ENCODE measurements at places on chromosomes 4 and X. TPM values are rescaled to one million over a fixed set of nuclear protein-coding genes. Genes with fewer than 3 reads are reported as not detected.

Gene H2AZ1
- 73.0 TPM for total RNA-seq

Gene PHOX2B
- total RNA-seq: not detected

Gene IL15
- 1.5 TPM for total RNA-seq

Gene RBM47
- 95.1 TPM for total RNA-seq

Gene CHST7
- 9.4 TPM for total RNA-seq

Gene GPR78
- 0.99 TPM for total RNA-seq

Gene CT45A1
- 6.6 TPM for total RNA-seq

Gene MYOZ2
- total RNA-seq: 2.8 TPM

Gene FAM53A
- 41.3 TPM for total RNA-seq

Gene GATA1
- 0.24 TPM for total RNA-seq

Gene ITM2A
- 24.7 TPM for total RNA-seq

Gene GPM6B
- 10.2 TPM for total RNA-seq

Gene IDH3G
- total RNA-seq: 74.9 TPM

Gene NDST3
- 0.50 TPM for total RNA-seq

Gene TIMM17B
- 53.2 TPM for total RNA-seq

Gene ZNF157
- 0.68 TPM for total RNA-seq

Gene GLOD5
- not detected for total RNA-seq

Gene ANKRD37
- 23.7 TPM for total RNA-seq

Gene SPANXA2
- 8.3 TPM for total RNA-seq

Gene GYPE
- total RNA-seq: 0.62 TPM

Measured in testis (tissue), 5 donors.